ENCODE measurements at places on chromosomes 4 and X. TPM values are rescaled to one million over a fixed set of nuclear protein-coding genes. Genes with fewer than 3 reads are reported as not detected.

The SUPT20HL1 gene
- total RNA-seq = not detected

The SPANXA2 gene
- not detected for total RNA-seq

The BRS3 gene
- total RNA-seq = not detected

The NPNT gene
- total RNA-seq = not detected

The DMD gene
- not detected for total RNA-seq

The TCEAL2 gene
- not detected for total RNA-seq
